ENCODE measurements at places on chromosomes 2 and 18.

DNA sequence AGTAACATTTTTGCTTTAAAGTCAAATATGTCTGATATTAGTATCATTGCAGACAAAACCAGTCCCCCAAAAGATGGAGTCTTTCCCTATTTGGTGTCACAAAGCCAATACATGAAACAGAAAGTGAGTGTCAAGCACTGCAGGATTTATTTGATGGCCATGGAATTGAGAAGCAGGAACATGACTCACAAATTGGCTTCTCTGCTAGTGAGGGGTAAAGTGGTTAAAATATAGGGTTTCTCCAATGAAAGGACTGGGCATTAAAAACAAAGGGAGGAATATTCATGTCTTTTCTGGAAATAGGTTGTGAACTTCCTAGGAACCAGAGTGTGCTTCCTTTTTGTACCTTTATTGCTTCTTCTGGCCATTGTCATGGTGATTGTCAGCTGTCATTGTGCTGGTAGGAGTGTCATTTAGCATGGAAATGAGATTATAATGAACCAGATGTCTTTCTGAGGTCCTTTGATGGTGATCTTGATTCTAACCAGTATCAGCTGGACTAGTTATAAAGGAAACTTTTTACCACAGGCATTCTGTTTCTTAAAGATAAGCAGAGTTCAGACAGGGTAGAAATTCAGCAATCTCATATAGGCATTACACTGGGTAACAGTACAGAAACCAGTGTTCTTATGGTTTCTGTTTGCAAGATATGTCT, 4.1 kb downstream of the REG1B start:
- DNase-seq, result no peak

GRCh38 chr2:20771299-20771698, 51.6 kb downstream of the LDAH start:
- no peak for DNase-seq

DNA sequence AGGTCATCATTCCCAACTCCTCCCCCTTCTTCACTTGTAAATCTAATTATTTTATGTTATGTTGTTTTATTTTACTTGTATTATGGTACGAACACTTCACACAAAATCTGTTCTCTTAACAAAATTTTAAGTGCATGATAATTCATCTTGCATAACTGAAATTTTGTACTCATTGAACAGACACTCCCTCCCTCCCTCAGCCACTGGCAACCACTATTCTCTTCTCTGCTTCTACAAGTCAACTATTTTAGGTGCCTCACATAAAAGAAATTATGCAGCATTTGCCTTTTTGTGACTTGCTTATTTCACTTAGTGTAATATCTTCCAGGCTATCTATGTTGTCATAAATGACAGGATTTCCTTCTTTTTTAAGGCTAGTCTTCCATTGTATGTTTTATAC, 30.4 kb upstream of the OSBPL6 start:
- DNase-seq, result no peak

DNA sequence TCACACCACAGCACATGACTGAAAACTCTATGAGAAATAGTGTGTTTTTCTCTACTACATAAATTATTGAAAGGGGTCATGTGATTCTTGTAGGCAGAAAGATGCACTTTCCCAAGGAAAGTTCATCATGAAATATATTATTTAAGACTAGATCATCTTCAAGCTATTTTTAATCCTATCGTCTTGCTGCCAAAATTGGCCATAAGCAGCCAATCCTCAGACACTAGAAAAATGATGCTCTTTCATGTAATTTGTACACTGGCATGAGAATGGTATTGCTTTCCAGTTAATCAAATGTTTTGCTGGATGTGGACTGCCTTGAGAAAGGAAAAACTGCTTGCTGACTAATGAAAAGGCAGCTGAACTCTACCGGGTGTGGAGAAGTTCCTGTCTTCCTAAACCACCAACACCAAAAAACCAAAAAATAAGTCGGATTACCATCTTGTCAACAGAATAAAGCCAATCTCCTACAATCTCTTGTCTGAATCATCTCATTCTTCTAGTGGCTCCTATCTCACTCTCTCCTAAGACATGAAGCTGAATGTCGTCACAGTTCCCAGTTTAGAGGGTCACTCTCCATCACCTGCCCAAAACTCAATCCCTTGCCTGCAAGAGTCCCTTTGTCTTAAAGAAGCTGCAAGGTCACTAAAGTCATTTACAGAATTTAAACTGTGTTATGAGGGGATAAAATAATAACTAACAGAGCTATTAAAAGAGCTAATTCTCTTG, 5.3 kb downstream of the BCL2 start:
- DNase-seq, result no peak

DNA sequence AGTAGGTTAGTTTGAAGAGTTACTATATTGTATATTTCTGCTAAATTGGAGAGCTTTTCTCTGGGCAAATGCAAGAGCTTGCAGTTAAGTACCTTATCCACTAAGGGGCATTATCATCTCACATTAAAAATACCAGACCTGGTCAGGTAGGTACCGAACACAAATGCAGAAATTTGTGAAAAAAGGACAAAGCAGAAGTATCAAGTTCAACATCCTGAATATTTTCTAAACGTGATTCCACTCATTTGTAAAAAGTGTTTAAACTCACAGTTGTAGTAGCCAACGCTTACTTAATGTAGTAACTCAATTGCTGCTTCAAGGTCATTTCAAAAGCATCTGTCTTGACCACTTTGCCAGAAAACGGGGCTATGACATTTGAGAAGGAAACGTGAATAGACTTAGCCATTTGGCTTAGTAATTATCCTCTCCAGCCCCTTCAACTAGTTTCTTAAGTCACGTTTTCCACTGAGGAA, 52.1 kb downstream of the CYRIA start:
- DNase-seq, result no peak

GRCh38 chr2:47950340-47951301, 44.3 kb upstream of the FBXO11 start:
- no peak for DNase-seq

GRCh38 chr2:46180189-46180588, 117.0 kb upstream of the EPAS1 start:
- no peak for DNase-seq

DNA sequence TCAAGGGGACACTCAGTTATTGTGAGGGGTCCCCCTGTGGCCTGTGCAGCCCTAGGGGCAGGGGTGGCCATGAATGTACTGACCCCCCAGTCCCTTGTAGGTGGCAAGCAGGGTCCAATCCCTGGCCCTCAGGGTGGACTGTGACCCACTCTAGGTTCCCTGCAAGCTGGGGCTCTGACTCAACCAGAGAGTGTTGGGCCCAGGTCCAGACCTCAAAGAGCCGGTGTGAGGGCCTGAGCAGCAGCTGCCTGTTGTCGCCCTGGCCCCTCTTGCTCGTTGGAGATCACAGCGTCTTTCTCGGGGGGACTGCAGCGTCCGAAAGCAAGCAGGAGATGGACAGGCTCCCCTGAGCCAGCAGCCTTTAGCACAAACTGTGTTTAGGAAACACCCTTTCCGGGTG, 66.8 kb upstream of the ATG16L1 start:
- no peak for DNase-seq

DNA sequence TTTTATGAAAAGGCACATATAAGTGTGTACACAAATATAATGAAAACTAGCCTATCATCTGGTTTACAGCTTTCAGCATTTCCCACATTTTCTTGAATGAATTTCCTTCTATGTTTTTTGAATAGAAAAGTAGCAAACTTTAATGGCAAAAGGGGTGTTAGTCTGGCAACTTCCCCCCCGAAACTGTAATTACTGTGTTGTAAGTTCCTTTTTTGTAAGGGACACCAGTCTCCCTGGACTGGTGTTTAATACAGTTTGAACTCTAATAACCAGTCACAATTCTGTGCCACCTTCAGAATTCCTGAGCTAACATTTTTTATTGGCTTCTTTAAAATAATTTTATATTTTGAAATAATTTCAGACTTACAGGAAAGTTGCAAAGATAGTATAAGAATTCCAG, 94.2 kb downstream of the ACSL3 start:
- DNase-seq, result no peak

GRCh38 chr18:44467718-44468117, 213.0 kb upstream of the SETBP1 start:
- DNase-seq, result no peak

GRCh38 chr2:223641082-223641481, 38.9 kb upstream of the SCG2 start:
- DNase-seq, result no peak

- no peak for DNase-seq
Observed at GRCh38 chr2:168574856-168575630, 119.0 kb downstream of the CERS6 start.

DNA sequence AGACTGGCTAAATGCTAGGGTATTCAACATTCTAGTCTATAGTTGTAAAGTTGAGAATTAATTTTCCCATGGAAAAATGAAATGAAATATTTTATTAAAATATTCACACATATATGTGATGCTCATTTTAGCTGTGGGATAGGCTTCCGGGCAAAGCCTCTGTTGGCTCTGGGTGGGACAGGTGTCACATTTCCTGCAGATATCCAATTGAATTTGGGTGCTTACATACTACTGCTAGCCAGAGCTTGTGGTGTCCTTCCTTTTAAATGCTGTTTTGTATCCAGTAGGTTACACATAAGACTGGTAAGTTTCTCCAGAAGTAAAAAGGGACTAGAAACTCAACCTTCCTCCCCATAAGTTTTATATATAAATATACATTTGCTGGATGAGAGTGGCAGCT, 73.8 kb downstream of the RPRM start:
- DNase-seq, result no peak

DNA sequence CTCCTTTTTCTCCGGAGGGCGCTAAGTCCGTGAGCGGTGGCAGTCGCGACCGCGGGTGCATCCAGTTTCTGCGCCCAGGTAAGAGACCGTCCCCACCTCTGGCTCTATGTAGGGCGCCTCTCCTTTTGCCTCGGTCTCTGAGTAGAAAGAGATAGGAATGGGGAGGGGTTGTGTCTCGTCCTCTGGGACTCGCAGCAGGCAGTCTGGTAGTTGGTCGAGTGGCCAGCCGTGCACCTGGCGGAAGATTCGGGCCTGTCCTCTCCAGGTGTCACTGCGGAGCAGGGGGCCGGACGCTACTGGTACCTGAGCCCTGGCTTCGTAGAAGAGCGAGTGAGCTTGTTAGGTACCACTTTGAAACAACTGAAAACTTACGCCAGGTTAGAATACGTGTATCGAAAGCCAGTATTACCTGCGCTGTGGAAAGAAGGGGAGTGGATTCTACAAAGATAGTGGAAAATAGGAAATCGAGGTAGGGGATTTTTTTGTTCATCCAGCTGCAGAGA, 403 bp downstream of the MAP2 start:
- DNase-seq, result no peak

- DNase-seq, result no peak
Observed at GRCh38 chr18:24543795-24544498, 83.5 kb downstream of the HRH4 start.

DNA sequence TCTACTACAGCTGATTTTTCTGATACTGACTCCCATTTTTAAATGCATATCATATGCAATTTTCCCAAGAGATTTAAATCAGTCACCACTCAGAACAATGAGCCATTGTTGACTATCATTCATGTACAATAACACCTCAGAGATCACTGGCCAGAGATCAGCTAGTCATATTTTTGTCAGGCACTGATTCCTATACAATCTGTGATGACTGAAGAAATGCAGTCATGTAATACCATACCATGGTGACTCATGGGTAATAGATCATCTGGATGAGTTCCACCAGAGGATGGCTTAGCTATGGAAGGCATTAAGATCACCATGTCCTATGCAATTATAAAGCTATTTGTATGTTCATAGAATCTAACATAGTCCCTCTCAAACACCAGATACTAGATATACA, 285.7 kb upstream of the DCC start:
- DNase-seq, result no peak

DNA sequence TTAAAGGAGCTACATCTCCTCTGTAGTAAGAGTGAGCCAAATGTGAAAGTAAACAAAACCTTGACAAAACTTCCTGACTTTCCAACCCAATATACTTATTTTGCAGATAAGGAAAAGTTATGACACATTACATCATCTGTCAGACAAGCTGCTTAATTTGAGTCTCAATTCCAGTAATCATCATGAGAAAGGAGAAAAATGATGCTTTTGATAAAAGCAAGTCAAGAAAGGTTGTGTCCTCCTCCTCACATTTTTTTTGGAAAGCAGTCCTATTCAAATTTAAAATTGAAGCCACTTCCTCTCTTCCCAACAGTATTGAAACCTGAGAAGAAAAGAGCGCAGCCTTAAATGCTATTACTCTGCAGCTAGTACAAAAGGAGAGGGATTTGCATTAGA, 519.6 kb downstream of the LRP1B start:
- DNase-seq, result no peak

GRCh38 chr2:119222863-119223520, 642 bp upstream of the STEAP3 start:
- DNase-seq, result no peak
